Ecto neural progenitor cell (in vitro differentiated cells): ENCODE measurements at places on chromosomes 4 and X.

- DNase-seq = no peak
Measured at GRCh38 chr4:76590798-76591281, 155.8 kb downstream of the SHROOM3 start.

DNA sequence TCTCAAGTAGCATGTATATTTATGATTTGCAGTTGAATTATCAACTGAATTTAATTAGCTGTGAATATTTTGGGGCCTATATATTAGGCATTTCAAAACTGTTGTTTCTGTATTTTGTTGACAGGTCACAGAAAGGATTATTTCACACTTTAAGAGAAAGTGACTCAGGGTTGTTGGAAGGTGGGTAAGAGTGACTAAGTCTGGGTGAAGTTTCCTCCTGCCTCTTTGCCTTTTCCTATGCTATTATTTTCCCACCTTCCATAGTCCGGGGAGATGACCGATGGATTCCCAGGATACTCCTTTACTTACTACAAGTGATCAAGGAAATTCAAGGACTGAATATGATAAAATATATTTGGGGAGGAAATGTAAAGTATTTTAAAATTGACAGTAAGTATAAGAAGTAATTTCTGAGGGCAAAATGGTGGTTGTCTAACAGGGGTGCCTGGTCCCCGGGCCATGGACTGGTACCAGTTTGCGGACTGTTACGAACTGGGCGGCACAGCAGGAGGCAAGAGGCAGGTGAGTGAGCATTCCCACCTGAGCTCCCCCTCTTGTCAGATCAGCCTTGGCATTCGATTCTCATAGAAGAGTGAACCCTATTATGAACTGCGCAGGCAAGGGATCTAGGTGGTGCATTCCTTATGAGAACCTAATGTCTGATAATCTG, 175.5 kb upstream of the GPRIN3 start:
- no peak for DNase-seq

DNA sequence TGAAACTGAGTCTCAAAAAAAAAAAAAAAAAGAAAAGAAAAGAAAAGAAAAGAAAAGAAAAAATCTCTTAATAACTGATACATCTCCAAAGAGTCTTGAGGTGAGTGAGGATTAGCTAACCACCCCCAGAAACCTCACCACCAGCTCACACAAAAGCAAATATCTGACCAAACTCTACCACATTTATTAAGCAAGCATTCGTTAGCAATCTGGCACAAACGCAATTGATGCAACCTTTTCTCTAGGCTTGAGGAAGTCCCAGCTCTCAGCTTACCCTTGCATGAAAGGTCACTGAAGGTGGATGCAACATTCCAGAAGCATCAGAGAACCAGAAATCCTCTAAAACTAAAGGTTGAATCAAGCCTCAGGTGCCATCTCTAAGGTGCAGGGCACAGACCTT, 231.9 kb upstream of the BCOR start:
- no peak for DNase-seq

DNA sequence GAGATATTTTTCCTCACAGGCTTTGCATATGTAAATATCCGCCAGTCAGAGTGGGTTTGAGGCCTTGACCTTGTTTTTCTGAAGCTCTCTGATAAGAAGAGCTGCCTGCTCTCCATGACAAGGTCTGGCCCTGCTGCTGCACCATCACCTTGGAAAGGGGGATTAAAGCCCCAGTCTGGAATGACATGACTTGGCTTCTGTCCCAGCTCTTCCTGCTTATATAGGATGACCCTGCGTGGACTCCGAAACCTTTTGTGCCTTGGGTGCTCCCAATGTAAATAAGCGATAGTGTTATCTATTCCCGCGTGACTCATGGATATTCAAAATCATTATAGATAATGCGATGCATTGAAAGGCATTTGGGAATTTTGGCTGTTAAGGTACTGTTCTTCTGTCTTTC, 139.3 kb downstream of the BMPR1B start:
- DNase-seq = no peak

DNA sequence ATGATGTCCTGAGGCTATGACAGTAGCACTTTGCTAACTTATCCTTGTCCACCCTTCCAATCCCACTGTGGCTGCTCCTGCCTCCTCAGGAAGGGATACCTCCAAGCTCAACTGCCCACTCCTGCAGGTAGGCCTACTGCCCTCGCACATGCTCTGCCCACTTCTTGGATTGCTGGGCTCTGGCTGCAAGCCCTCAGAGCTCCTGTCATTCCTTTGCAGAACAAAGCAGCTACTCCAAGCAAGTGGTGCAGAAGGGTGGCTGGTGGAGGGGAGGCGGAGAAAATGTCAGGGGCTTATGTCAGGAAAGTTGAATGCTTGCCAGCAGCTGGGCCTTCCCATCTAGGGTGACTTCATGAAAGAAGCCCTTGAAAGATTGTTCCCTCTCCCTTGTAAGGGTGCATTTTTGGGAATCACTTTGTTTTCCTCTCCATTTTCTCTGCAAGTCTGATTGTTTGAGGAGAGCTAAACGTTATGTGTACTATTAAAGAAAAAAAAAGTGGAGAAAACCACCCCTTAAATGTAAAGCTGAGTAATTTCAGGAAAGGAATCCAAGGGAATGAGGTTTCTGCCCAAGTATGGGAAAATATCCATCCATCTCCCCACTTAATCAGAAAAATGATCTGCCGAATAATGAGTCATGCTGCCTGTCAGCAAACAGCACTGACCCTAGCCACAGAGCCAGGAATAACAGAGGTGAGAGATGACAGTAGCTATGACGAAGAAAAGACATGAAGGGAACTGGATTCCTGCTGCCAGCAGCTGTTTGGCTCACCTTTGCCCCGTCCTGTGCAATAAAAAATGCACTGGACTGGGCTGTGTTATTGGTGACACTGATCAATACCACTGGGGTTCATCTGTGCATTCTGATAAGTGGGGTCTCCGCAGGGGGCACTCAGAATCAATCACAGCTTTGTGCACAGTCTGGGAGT, 102.0 kb downstream of the RTL5 start:
- peak; percentile 51 for DNase-seq

DNA sequence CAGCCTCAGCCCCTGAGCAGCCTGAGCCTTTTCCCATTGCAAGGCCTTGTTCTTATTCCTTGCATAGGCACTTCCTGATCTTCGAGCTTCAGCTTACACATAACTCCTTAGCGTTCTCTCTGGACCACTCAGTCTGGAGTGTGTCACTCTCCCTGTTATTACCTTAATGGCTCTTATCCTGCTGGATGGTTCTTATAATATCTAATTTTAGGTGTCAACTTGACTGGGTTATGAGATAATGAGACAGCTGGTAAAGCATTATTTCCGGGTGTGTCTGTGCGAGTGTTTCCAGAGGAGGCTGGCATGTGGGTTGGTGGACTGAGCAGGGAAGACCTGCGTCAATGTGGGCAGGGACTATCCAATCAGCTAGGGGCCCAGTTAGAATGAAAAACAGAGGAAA, 75.7 kb downstream of the HAUS3 start:
- DNase-seq = no peak

DNA sequence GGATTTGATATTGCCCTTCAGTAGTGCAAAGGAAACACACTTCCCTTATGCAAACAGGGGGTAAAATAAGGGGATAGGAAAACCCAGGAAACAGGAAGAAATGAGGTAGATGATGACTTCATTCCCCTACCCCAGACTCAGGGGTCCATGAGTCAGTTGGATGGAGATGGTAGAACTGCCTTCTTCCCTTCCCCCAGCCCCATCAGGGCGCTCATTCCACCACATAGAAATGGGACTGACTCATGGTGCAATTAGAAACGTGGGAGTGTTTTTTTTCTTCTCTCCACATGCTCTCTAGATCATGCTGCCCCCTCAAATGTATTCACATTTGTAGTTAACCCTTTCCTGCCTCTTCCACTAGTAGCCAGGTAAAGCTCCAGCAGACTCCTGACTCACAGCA, 23.1 kb upstream of the ARMCX2 start:
- DNase-seq = no peak

DNA sequence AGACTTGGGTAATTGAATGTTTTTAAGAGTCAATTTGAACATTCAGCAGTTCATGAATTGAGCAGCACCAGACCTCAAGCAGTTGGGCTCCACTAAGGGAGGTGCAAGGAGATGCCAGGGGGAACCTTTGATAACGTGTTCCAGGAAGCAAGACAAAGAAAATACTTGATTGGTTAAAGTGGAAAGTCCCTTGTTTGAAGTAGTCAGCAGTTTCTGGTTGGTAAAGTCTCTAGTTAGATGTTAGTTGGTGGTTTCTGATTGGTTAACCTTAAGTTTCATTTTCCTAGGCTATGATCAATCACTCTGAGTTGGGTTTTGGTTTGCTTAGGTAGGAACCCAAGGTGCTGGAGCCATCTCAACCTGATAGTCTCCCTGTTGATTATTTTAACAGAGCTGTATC, 4.0 kb downstream of the HERC6 start:
- DNase-seq = no peak

GRCh38 chr4:66569228-66569627, 898.9 kb upstream of the EPHA5 start:
- DNase-seq = no peak

GRCh38 chrX:151726751-151727150, 7.8 kb upstream of the CNGA2 start:
- no peak for DNase-seq

DNA sequence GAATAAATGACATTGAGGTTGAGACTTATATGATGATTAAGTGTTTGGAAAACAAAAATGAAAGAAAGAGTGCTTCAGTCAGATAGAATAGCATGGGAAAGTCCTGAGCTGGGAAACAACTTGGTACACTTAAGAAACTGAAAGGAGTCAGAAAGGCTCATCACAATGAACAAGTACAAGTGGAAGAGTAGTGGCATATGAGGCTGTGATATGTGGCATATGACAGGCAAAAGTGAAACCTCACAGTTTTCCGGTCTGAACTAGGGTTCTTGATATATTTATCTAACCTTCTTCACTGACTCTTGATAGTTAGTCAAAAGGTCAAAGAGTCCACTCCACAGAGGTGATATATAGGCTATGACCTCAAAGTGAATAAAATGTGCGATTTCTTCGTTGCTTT, 537.1 kb upstream of the CXorf51A start:
- DNase-seq = no peak

DNA sequence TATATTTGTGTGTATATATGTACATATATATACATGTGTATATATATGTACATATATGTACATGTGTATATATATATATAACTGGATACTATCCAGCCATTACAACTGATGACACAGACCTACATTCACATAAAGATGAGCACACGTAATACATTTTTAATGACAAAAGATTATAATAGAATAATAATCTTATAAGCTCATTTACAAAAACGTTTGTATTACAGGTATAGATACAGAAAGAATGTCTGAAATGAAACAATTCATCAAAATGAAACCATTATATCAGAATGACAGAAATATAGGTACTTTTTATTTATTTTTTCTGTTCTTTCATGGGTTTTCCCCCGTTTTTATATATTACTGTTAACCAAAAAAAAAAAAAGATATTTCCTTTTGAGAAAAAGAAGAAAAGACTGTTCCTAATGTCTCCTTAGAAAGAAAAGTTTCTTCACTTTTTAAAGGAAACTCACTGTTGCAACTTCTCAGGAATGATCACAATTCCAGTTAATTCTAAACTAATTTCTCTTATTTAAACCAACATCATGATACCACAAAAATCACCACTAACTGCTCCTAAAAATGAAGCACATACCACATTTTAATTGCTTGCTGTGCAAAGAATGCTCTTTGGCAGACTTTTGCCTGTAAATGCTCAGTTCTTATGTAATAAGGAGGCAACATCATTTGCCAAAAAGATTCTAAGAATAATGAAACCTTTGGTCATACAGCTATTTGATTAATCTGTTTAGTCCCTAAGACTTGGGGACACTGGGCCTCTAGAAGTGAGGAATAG, 18.9 kb downstream of the LEF1 start:
- DNase-seq = no peak

DNA sequence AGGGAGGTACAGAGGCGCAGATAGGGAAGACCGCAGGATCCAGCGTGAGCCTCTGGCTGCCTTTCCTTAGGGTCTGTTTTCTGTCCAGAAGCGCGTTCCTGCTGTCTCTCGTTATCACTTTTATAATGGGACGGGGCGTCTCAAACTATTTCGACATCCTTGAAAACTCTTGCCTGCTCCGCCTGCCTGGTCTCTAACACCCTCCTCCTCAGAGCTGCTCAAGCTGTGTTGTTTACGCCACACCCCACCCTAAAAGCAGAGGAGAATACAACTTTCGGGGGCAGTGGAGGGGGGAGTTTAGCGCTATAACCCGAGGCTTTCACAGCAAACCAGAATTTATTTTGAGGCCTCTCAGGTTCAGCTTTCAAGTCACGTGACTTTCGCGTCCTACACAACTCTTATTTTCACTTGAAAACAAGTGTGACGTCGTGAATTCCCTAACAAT, 646 bp upstream of the FAM3A start:
- DNase-seq = no peak

- no peak for DNase-seq
Measured at GRCh38 chr4:26071688-26072087, 157.7 kb downstream of the SMIM20 start.

DNA sequence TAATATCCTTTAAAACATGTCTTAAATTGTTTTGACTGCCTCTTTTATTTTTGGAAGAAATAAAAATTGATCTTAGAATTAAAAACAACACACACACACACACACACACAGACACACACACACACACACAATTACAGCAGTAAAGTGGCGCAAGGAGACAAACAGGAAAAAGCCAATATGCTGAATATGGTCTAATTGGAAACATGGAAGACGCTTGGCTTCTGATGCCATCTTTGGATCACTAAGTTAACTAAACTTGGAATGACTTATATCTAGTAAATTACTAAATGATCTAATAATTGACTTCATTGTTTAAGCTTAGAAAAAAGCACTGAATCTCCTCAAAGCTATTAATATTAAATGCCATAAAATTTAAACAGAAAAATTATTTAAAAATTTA, 1093.4 kb downstream of the ADGRL3 start:
- DNase-seq = no peak

- no peak for DNase-seq
Measured at GRCh38 chr4:137421796-137422195, 110.5 kb downstream of the PCDH18 start.

- DNase-seq = no peak
Measured at GRCh38 chr4:107131295-107131694, 95.2 kb upstream of the DKK2 start.

GRCh38 chr4:142778900-142779299, 67.2 kb downstream of the INPP4B start:
- DNase-seq = no peak

- peak; percentile 51 for DNase-seq
Measured at GRCh38 chrX:38220415-38221390, at the start of gene SRPX. Gene SRPX, minus strand, starts transcription at chrX:38220871. Its CDS starts 79 bp downstream, at chrX:38220792.

GRCh38 chr4:151688003-151688784, 72.6 kb downstream of the GATB start:
- DNase-seq = peak; percentile 62

DNA sequence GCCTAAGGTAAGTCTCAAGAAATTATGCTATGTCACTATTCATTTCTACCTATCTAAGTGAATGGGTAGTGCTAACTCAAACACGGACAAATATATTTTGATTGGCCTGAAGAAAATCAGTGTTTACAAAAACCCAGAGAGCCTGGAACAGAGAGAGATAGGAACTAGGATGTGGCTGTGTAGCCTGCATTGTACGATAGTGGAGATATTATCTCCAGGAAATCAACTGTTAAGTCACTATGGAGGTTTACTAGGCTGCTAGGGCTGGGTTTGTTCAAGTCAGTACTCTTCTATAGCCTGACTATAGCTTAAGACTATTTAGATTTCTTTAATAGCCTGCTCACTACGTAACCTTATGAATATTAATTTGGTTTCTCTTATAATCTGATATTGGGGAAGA, 127.9 kb downstream of the TACR3 start:
- DNase-seq = no peak

GRCh38 chr4:15042529-15043167, 40.4 kb downstream of the CPEB2 start:
- DNase-seq = no peak

- peak; percentile 46 for DNase-seq
Measured at GRCh38 chrX:19373351-19373891, 29.7 kb downstream of the PDHA1 start.
